ENCODE measurements at places on chromosomes 16 and 17.

GRCh38 chr16:68737730-68738629, 888 bp downstream of the CDH1 start:
- no peak for DNase-seq

- DNase-seq = no peak
Observed at GRCh38 chr16:48217708-48218107, 26.4 kb upstream of the LONP2 start.

- DNase-seq = no peak
Observed at GRCh38 chr16:25372716-25373115, 115.1 kb upstream of the ZKSCAN2 start.

GRCh38 chr17:36647636-36648035, 46.3 kb downstream of the MRM1 start:
- DNase-seq = no peak

- DNase-seq = no peak
Observed at GRCh38 chr16:66849549-66849948, 5.3 kb downstream of the CA7 start.

- no peak for DNase-seq
Observed at GRCh38 chr17:9343516-9343915, 232.1 kb downstream of the STX8 start.

Data from activated CD8-positive, alpha-beta memory T cell treated with anti-CD3 and anti-CD28 coated beads for 4 hours (primary cell).